ENCODE measurements at places on chromosomes 12 and 14. TPM values are rescaled to one million over a fixed set of nuclear protein-coding genes. Genes with fewer than 3 reads are reported as not detected.
A peak's percentile ranks its signal among the peaks of the same experiment; 100 is the strongest.

Gene SIVA1
- polyA plus RNA-seq, result 142 TPM

Gene SYNDIG1L
- polyA plus RNA-seq, result 0.10 TPM

Gene RSRC2
- polyA plus RNA-seq, result 31.4 TPM

Gene MYRFL
- 0.11 TPM for polyA plus RNA-seq

Gene SERPINA9
- 0.21 TPM for polyA plus RNA-seq

Gene CIROP
- 0.14 TPM for polyA plus RNA-seq

Gene KTN1
- polyA plus RNA-seq, result 43.3 TPM

Gene KLRB1
- polyA plus RNA-seq, result not detected

Gene RHEBL1
- polyA plus RNA-seq, result 2.9 TPM

Gene AMN1
- polyA plus RNA-seq, result 26.5 TPM

Gene ABHD4
- 48.1 TPM for polyA plus RNA-seq

Gene PACS2
- 27.6 TPM for polyA plus RNA-seq

Gene PARP11
- polyA plus RNA-seq, result 4.2 TPM

Gene OTX2
- polyA plus RNA-seq, result not detected

Gene INHBE
- 55.8 TPM for polyA plus RNA-seq

Gene IL22
- not detected for polyA plus RNA-seq

Gene GALNT9
- not detected for polyA plus RNA-seq

Gene SLC25A21
- polyA plus RNA-seq, result 1.9 TPM

Gene NGB
- 0.04 TPM for polyA plus RNA-seq

Gene KLHDC1
- 0.08 TPM for polyA plus RNA-seq

Gene HOXC9
- 0.11 TPM for polyA plus RNA-seq

Gene CD27
- 0.18 TPM for polyA plus RNA-seq

Gene TAS2R19
- 0.62 TPM for polyA plus RNA-seq

DNA sequence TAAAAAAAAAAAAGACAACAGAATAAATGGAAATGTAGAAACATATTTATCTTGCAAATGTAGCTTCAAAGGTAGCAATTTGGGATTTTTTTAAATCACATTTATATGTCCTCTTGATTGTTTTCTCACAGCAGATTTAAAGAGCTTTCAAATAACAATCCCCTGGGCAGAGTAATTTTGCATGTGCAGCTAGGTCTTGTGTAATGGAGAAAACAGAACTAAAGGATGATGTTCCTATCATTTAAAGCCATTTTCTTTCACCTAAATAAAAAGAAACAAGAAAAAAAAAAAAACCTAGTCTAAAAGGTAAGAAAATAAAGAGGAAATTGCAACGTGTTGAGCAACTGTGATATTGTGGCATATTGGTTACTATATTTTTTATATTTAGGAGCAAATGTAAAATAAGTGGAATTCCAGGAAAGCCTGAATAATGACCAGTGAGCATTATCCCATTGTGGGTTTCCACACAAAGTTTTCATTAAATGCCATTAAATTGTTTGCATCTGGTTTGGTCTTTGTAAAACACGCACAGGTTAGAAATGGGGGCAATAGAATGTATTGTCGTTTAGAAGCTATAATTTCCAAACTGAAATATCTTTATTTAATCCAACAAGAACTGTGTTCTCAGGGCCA is 215.6 kb downstream of the SLC6A15 start:
- DNase-seq, result no peak

- no peak for DNase-seq
Measured at GRCh38 chr14:88835661-88836060, 11.2 kb downstream of the TTC8 start.

DNA sequence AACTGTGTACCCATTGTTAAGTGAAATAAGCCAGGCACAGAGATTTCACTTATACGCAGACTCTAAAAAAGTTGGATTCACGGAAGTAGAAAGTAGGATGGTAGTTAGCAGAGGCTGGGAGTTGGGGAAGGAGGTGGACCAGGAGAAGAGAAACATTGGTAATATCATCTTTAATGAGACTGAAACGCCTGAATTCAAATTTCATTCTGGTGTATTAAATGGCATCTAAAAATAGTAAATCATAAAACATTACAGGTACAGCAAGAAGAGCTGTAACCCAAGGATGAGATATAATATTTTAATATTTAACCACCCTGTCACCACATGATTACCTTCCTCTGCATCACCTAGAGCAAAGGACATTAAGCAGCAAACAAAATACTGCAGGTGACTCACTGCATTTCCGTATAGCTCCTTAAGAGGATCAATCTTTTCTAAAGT is 99.4 kb downstream of the EPS8 start:
- DNase-seq, result peak; percentile 6

GRCh38 chr14:68248481-68249255 is 429.1 kb downstream of the RAD51B start:
- peak; percentile 54 for DNase-seq

- DNase-seq, result peak; percentile 62
Measured at GRCh38 chr12:49055978-49056754, 4.4 kb downstream of the KMT2D start.

- DNase-seq, result no peak
Measured at GRCh38 chr12:68876461-68876860, 56.5 kb downstream of the CPM start.

DNA sequence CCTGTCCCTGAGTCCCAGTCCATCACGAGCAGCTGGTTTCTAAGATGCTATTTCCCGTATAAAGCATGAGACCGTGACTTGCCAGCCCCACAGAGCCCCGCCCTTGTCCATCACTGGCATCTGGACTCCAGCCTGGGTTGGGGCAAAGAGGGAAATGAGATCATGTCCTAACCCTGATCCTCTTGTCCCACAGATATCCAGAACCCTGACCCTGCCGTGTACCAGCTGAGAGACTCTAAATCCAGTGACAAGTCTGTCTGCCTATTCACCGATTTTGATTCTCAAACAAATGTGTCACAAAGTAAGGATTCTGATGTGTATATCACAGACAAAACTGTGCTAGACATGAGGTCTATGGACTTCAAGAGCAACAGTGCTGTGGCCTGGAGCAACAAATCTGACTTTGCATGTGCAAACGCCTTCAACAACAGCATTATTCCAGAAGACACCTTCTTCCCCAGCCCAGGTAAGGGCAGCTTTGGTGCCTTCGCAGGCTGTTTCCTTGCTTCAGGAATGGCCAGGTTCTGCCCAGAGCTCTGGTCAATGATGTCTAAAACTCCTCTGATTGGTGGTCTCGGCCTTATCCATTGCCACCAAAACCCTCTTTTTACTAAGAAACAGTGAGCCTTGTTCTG is 41.6 kb downstream of the DAD1 start:
- DNase-seq, result no peak

DNA sequence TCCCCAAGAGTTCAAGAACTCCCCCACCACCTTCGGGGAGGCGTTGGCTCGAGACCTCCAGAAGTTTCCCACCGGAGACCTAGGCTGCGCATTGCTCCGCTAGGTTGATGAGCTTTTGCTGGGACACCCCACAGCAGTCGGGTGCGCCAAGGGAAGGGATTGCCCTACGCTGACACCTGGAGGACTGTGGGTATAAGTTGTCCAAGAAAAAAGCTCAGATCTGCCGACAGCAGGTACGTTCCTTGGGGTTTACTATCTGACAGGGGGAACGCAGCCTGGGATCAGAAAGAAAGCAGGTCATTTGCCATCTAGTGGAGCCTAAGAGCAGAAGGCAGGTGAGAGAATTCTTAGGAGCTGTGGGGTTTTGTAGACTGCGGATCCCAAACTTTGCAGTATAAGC is 98.8 kb downstream of the FRMD6 start:
- peak; percentile 25 for DNase-seq

GRCh38 chr12:66803930-66804329 is 125.1 kb upstream of the GRIP1 start:
- no peak for DNase-seq

DNA sequence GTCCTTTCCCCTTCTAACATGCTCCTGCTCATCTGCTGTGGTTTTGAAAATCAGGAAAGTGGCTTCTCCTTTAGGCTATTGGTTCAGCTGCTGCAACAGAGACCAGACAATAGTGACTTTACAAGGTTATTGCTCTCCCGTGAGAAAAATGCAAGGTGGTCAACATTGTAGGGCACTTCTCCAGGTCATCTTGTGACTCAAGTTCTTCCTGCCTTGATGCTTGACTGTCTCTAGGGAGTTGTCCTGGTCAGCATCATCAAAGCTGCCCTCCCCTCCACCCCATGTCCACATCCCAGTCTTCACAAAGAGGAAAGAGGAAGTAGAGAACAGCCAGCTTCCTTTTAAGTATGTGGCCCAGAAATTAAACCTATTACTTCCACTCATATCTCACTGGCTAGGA is 3.9 kb upstream of the TMEM63C start:
- no peak for DNase-seq

- no peak for DNase-seq
Measured at GRCh38 chr12:79426121-79426520, 264.6 kb downstream of the PAWR start.

GRCh38 chr14:27917896-27918295 is 848.7 kb upstream of the FOXG1 start:
- no peak for DNase-seq

DNA sequence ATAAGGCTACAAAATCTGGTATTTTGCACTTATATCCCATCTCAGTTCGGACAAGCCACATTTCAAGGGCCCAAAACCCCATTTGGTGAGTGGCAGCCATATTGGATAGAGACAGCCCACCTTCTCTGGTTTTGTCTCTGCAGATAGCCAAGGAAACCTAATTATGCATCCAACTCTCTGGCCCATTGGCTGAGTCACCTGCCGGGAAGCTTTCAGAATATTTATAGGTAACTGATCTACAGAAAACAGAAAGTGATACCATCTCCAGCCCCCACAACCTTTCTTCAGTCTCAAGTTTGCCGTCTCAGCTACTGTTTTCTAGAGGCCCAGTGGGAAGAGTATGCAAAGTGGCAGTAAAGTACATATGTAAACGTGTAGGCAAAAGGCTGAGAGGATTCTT is 33.7 kb upstream of the PPP1CC start:
- DNase-seq, result no peak

DNA sequence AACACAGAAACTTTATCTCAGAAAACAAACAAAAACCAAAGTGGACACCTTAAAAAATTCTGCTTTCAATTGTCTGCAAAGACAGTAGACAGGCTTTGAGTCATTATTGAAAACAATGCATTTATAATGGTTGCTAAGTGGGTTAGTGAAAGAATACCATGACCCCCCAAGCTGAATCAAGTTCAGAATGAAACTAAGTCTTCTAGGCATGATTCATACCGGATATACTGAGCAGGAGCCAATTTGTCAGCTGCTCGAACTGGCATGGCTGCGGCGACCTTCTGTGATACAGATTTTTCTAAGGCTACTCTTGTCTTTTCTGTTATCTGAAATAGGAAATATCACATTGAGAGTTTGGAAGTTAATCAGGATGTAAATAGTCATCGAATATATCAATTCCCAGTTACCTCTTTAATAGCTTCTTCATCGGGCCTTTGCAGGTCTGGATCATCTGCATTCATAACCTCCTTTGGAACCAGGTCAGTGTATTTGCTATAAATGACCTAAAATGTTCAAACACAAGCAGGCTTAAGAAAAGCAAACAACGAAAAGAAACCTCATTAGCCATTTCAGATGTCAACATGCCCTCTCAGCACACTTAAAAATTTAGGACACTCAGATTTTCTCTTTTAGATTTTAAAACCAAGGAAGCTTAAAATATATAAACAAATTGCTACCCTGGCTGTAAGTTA is 22.3 kb downstream of the SNW1 start:
- DNase-seq, result no peak

- DNase-seq, result no peak
Measured at GRCh38 chr12:92561543-92561899, 141.3 kb upstream of the PLEKHG7 start.

- DNase-seq, result no peak
Measured at GRCh38 chr14:93723001-93723400, 65.3 kb downstream of the PRIMA1 start.

GRCh38 chr14:55265197-55265596 is 6.0 kb upstream of the FBXO34 start:
- DNase-seq, result peak; percentile 24

DNA sequence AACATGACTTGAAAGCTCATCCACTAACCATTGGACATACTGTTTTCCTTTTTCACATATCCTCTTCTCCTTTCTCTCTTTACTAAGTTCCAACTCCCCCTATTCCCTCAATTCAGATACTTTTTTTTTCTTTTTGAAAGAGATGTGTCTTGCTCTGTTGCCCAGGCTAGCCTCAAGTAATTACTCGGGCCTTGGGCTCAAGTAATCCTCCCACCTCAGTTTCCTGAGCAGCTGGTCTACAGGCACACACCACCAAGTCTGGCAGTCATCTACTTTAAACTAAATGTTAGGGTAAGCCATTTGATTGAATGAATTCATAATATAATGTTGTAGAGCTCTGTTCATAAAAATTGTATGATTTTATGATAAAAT is 15.5 kb downstream of the LEMD3 start:
- DNase-seq, result no peak

DNA sequence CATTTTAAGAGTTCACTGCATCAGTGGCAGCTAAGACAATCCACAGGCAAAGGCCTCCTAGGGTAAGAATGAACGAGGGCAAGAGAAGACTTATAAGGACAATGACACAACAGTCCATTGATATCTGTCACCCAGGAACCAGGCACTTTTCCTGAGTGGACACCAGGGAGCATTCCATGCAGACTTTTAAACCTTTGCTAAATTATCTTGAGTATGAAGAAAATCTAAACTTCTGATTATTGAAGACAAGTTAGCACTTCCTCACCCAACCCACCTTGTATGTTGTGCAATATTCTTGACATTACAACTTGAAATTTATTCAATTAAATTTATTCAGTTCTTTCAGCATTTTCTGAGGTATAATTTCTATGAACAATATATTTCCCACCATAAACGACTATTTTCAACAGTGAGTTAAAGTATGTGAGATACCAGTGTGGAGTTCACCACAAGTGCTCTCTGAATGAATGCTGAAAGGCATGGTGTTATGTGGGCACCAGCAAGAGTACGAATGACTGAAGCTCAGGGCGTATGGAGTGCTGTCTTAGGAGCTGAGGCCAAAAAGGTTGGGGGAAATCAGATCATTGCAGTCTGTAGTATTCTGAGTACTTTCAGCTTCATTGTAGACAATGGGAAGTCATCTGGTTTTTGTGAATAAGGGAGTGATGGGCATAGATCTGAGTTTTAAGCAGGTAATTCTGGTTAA is 124.3 kb upstream of the LMNTD1 start:
- no peak for DNase-seq

DNA sequence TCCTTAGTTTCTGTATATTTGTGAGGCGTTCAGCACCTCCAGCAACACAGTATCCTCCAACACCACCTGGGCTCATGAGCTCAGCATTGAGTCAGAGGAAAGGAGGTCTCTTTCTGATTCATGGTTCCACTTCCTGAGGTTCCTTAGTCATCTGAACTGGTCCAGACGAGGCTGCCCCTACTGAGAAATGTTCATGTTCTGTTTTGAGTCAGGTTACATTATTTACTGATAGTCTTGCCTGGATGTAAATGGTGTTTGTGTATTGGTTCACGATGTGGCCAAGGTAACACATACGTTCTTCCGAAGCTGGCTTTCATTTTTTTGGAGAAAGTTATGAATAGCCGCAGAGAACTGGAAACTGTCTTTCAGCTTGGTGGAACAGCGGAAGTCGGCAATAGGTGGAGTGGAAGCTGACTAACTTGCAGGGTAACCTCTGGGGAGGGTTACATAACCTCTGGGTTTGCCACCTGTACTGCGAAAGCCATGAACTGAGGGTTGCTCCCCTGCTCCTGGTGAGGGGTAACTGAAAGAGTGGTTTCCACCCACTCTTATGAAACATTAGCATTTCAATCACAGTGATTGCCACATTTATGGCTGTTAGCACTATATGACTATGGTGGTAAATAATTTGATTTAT is 42.2 kb upstream of the MANSC4 start:
- no peak for DNase-seq

Measured in HepG2 (cell line).